GM13977 (cell line): ENCODE measurements at places on chromosomes 2 and 18.

DNA sequence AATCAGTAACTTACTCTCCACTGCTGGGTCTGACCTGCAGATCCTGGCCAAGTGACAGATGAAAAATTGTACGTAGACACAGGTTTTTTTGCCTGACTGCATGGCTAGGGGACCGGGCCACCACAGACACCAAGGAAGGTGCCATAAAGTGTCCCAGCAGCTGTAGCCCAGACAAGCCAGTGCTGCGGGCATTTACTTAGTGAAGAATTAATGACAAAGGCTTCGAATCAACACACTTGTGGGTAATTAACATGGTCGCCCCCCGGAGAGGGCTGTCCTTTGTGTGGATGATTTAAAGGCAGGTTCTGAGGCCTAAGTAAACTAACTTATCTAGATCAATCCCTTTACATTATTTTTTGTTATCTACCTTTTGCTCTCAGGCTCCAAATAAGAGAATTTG lies 1709.1 kb upstream of the LRRTM1 start:
- no peak for DNase-seq

GRCh38 chr2:205539603-205540002 lies 142.7 kb upstream of the NRP2 start:
- no peak for DNase-seq

- DNase-seq: no peak
Measured at GRCh38 chr2:19823507-19823906, 78.3 kb downstream of the TTC32 start.

DNA sequence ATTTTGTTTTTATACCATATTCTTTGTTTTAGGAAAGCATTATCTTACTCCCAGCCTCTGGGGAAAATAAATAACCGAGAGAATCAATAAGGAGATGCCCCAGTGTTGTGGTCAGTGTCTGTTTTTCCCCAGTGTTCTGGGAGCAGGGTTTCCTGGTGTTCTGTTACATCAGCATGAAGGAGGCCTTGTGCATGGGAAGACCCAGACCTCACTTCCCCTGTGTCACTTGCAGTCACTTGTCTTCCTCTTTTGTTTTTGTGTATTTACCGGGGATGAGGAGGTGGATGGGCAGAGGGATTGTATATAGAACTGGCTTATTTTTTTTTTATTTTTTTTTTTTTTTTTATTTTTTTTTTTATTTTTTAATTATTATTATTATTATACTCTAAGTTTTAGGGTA lies 45.0 kb upstream of the MGAT5 start:
- no peak for DNase-seq

GRCh38 chr2:105795575-105795934 lies 50.8 kb downstream of the NCK2 start:
- DNase-seq: no peak

- peak; percentile 38 for DNase-seq
Measured at GRCh38 chr18:11850821-11851145, 430 bp upstream of the CHMP1B start.

DNA sequence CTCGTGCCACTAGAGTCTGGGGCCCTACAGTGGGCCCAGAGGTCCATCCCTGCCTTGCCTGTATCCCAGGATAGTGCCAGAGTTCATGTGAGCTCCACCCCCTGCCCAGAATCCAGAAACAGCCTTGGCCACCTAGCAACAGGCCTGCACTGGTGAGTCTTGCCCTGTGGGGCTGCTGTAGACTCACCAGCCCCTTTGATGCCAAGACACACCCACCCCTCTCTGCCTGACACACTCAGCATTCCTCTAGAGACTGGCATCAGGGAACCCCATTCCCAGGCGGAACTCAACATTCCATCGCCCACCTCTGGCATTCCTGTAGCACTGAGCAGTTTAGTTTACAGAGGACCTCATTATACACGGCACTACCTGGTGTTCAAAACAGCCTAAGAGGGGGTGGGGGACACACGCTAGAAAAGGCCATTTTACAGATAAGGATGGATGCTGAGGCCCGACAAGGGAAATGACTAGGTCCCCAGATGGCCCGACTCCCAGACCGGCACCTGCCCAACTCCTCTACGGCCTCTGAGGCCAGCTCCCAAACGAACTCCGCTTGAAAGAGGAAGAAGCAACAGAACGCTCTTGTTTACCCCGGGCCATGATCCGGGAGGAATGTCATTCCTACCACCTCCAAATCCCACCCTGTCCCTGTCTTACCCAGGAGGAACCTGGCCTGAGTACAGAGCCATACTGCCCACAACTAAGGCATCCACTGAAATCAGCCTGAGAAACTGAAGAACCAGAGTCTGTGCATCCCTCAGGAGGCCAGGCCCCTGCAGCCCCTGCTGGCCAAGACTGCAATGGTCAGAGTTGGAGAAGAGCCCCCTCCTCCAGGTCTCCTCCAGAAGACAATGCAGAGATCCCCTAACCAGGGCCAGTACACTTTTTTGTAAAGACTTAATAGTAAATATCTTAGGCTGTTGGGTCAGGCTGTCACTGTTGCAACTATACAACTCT lies 180.2 kb downstream of the TNS1 start:
- DNase-seq: no peak

DNA sequence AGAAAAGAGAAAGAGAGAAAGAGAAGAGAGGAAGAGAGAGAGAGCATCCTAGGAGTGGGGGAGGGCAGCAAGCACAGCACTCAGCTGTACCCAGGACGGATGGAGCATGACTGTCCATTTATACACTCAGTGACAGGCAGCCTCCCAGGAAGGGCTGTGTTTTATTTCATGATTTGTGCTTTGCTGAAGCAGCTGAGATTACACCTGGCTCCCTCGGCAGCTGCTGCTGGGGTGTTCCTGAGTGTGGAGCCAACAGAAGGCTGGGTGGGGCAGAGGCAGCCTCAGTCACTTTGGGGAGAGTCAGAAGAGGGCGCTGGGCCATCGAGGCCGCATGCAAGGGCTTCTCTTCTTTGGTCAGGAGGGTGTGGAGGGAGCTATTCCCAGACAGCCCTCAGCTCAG lies 47.8 kb upstream of the TEX51 start:
- DNase-seq: no peak

DNA sequence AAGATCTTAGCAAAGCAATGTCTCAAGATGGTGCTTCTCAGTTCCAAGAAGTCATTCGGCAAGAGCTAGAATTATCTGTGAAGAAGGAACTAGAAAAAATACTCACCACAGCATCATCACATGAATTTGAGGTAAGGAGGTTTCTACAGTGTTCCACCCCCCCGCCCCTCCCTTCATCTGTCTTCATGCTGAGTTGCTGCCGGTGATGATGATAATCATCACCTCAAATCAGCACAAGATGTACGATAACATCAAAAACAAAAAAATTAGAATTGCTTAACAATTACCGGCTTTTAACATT lies 14.6 kb downstream of the UGP2 start:
- no peak for DNase-seq

- no peak for DNase-seq
Measured at GRCh38 chr2:133123904-133124303, 444.4 kb downstream of the NCKAP5 start.

- DNase-seq: no peak
Measured at GRCh38 chr2:95361216-95361980, 41.1 kb upstream of the FAHD2A start.

GRCh38 chr2:97914691-97915213 lies 81.0 kb downstream of the TMEM131 start:
- DNase-seq: no peak

- peak; percentile 60 for DNase-seq
Measured at GRCh38 chr2:64203858-64204632, 59.8 kb upstream of the PELI1 start.

GRCh38 chr18:55967019-55967418 lies 379.0 kb upstream of the TCF4 start:
- DNase-seq: no peak

DNA sequence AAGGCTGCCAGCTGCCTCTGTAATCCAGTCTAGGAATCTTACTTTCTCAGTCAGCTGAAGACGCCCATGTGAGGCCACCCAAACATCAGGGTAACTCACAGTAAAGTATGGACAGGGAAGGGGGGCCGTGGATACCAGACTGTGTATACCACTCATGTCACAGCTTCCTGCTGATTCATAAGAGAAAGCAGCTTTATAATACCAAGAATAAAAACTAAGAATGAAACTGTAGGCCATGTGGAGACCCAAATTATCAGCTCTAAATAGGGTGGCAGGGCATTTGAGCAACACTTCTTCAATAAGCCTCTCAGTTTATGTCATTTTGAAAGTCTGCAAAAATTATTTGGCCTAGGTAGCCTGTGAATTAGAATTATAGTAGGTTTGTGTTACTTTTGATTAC lies 115.0 kb upstream of the CDCA7 start:
- peak; percentile 77 for DNase-seq

DNA sequence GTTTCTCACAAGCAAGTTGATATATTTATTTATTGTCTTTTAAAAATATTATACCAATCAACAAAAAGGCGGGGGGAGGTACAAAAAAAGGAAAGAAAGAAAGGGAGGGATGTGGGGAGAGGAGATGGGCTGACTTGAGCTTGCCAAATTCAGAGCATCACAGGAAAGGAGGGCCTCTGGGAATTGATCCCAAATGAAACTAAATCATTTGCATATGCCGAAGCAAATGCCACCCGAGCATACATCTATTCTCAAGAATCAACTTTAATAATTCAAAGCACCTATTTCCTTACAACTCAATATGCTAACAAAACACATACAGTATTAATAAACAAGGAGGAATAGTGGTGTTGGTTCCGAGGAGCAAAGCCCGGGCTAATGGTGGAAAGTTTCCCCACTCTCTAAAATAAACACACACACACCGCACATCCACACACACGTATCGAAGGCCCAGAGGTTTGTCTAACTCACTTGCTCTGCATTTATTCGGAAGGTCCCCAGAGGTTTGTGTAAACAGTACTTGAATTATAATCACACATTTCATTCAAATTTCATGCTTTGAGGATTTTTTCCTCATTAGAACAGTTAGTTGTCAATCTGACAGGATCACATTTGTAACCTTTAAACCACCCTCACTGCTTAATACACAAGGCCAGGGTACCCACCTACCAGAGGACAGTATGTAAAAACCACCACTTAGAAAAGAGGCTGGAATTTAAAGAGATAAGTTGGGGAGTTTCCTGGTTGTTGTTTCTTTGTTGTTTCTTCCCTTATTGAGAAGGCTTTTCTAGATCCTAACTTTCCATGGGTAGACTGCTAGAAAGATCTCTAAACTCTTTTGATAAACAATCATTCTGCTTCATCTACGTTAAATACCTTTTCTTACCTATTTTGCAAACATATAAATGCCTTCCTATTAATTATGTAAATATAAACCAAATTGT lies 264.7 kb downstream of the TCF4 start:
- no peak for DNase-seq

- peak; percentile 72 for DNase-seq
Measured at GRCh38 chr2:203782262-203782976, 76.0 kb downstream of the CD28 start.

DNA sequence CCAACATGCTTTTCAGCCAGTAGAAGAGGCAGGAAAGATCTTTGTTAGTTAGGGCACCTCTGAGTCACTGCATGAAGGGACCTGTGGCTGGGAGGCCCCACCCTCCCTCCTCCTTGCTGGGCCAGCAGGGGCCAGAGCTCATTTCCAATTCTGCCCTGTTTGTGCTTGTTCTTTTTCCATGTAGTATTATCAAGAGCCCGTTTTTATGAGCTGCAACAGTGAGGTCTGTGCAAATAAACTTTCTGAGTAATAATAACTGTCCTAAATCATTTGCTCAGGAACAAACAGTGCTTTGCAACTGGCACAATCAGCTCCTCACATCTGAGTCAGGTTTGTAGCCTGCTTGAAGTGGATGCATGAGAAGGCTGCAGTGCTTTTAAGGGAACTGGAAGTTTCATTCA lies 128.0 kb downstream of the ARL4C start:
- DNase-seq: no peak

DNA sequence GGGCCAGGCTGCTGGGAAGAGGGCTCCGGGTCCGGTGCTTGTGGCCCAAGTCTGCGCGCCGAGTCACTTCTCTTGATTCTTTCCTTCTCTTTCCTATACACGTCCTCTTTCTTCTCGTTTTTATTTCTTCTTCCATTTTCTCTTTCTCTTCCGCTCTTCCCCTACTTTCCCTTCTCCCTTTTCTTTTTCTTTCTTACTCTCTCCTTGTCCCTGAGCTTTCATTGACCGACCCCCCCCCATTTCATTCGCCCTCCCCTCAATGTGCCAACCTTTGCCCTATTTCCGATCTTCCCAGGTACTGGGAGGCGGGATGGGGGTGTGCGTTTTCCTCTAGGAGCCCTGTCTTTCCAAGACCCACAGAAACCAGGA lies 1.8 kb downstream of the ONECUT2 start:
- no peak for DNase-seq

- no peak for DNase-seq
Measured at GRCh38 chr18:77057006-77057395, 75.6 kb downstream of the MBP start.

- DNase-seq: no peak
Measured at GRCh38 chr18:9731380-9731779, 23.3 kb downstream of the RAB31 start.

DNA sequence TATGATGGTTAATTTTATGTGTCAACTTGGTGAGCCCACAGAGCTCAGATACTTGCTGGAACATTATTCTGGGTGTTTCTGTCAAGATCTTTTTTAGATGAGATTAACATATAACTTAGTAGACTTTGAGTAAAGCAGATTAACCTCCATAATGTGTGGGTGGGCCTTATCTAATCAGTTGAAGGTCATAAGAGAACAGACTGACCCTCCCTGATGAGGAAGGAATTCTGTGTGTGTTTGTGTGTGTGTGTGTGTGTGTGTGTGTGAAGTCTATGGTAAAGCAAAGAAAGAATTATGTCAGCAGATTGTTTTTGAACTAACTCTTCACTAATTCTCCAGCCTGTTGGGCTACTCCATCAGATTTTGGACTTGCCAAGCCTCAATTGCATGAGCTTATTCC lies 232.2 kb upstream of the MEX3C start:
- DNase-seq: no peak

GRCh38 chr2:202037086-202037485 lies 3.4 kb downstream of the FZD7 start:
- DNase-seq: no peak

DNA sequence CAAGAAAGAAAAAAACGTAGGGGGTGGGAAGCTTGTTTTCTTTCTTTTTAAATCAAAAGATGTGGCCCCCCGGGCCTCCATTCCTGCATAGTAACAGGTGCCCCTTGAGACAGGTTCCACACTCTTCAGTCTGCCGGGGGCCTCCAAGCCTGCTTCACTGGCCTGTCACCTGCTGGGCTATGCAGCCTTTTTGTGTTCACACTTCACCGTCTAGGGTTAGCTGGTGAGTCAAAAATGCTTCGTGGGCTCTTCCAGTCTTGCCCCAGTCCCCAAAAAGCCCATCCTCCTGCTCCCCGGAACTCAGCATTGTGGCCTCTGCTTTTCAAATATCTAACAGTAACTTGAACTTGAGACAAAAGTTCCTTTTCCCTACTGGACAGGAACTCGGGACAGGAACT lies 67.9 kb downstream of the POLR1A start:
- DNase-seq: no peak

- no peak for DNase-seq
Measured at GRCh38 chr2:79640001-79640400, 127.2 kb downstream of the CTNNA2 start.

- DNase-seq: peak; percentile 29
Measured at GRCh38 chr2:206721256-206721920, 3.2 kb upstream of the DYTN start.
